ENCODE measurements at places on chromosomes 16 and 17.
A peak's percentile ranks its signal among the peaks of the same experiment; 100 is the strongest.

DNA sequence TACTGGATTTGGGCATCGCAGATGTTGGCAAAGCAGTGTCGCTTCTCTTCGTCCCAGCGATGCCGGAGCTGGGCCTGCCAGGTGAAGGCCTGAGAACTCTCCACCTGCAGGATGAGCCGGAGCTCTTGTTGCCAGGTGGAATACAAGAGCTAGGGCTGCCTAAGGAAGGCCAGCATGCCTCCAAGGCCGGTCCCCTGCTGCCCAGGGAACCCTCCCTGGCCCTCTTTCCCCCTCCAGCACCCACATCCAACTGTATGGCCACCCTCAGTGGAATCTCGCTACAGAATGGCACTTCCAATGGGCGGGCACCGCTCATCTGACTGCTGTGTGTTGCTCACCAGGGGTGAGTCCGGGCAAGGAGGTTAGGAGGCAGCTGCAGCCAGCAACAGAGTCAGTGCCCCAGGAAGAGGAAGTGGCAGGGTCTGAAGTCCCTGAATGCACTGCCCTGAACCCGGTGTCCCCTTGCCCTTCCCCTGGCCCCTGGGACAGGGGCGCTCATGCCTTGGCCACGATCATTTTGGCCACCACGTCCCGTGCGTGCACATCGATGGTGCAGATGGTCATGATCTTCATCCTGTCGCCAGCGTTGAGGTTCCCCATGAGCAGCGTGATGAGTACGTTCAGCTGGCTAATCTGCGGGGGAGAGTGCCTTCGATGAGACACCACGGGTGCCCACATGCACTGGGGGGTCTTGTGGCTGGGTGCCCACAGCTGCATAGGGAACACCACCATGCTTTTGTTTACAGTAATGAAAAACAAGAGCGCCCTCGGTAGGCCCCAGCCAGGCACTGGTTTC, 75.8 kb downstream of the DNAH17 start:
- no peak for DNase-seq

- no peak for DNase-seq
Measured at GRCh38 chr17:81336930-81337325, 41.8 kb upstream of the SLC38A10 start.

GRCh38 chr17:34113089-34113488, 142.0 kb upstream of the CCL2 start:
- no peak for DNase-seq

DNA sequence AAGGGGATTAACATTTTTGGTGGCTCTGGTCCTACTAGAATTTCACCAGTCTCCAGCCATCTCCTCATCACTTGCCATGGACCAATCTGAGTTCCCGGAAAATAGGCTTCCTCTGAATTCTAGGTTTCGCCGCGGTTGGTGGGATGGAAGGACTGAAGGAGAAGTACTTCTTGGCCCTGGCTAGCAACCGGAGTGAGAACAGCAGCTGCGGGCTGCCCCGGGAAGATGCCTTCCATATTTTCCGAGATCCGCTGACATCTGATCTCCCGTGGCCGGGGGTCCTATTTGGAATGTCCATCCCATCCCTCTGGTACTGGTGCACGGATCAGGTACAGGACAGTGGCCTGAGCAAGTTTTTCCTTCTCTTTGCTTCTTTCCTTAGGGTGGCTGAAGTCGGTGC, 45.0 kb downstream of the SLC5A11 start:
- no peak for DNase-seq

GRCh38 chr17:205148-205669, 23.8 kb upstream of the DOC2B start:
- no peak for DNase-seq

- peak; percentile 60 for DNase-seq
Measured at GRCh38 chr17:39238311-39238972, 12.7 kb upstream of the STAC2 start.

DNA sequence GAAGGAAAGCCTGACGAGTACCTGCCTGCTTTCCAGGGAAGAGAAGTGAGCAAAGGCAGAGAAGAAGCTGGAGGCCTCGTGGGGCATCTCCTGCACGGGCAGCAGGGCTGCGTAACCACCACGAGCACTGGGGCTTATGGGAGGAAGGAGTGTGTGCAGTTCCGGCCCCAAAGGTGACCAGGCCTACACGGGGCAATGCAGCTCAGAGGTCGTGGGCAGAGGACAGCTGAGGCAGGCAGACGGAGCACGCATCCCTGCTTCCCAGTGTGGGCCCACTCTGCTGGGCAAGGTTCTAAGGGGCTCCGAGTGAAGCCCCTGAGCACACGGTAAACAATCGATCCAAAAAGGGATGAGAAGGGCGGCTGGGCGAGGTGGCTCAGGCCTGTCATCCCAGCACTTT, 109.7 kb downstream of the ANKRD11 start:
- no peak for DNase-seq

All from left colon (tissue), 2 donors.